ENCODE measurements at places on chromosomes 4 and X. TPM values are rescaled to one million over a fixed set of nuclear protein-coding genes. Genes with fewer than 3 reads are reported as not detected.

ATP5ME gene
- total RNA-seq, result 149 TPM

RASL11B gene
- 100.0 TPM for total RNA-seq

GRCh38 chrX:152735860-152736511, 2.4 kb downstream of the MAGEA12 start:
- no peaks in the 10 kb centered on the region for H3K4me1 ChIP-seq
- no peaks in the 10 kb centered on the region for H3K27me3 ChIP-seq
- no peak for DNase-seq
- H3K4me3 ChIP-seq, result no peak overlapping the region

- H3K27me3 ChIP-seq, result peaks cover 17% of the 10 kb centered on the region
- H3K27ac ChIP-seq, result no peak overlapping the region
- H3K36me3 ChIP-seq, result no peaks in the 10 kb centered on the region
- DNase-seq, result peak; percentile 76
Observed at GRCh38 chr4:154416190-154416547, 75.4 kb downstream of the DCHS2 start.

DNA sequence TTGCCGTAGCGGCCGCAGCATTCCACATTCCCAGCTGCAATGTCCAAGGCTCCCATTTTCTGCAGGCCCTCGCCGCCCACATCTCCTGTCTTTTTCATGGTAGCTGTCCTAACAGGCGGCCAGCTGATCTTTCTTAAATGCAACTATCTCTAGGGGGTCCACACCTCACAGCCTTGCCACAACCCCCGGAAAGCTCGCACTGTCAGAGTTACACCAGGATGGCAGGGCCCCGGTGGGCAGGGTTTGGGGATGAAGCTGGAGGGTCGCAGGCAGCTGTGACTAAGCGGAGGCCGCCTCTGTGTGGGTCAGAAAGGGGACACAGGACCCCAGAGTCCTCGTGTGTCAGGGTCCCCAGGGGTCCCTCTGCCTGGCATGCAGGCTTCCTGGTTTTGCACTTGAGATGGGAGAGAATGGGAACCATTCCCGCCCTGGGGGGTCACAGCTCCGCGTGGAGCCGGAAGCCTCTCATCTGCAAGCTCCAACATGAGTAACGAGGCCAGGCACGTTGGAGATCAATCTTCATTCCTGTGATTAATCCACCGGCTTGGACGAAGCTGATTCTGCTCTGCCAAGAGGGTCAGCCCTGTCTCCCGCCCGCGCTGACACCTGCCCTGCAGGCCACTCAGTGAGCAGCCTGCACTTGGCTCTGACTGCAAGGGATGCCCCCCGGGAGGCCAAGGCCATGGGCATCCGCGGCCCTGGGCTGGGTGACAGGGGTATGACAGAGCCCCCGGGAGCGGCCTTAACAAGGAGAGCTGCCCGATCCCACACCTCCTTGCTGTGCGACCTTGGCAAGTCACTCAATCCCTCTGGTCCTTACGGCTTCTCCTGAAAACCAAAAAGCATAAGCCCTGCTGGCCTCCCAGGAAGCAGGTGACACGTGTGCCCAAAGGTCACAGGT, 97.9 kb downstream of the ADRA2C start:
- H3K36me3 ChIP-seq, result no peaks in the 10 kb centered on the region
- no peaks in the 10 kb centered on the region for H3K27me3 ChIP-seq
- peaks cover 20% of the 10 kb centered on the region for H3K4me1 ChIP-seq
- no peak overlapping the region for H3K27ac ChIP-seq
- DNase-seq, result no peak

- peaks cover 10% of the 10 kb centered on the region for H3K4me1 ChIP-seq
- no peaks in the 10 kb centered on the region for H3K27me3 ChIP-seq
- peak; percentile 35 for DNase-seq
- H3K27ac ChIP-seq, result no peak overlapping the region
- no peak overlapping the region for H3K4me3 ChIP-seq
- H3K36me3 ChIP-seq, result no peaks in the 10 kb centered on the region
Observed at GRCh38 chr4:53497487-53498244, 93.6 kb downstream of the LNX1 start.

- no peak overlapping the region for H3K27ac ChIP-seq
- peaks cover 9% of the 10 kb centered on the region for H3K36me3 ChIP-seq
Observed at GRCh38 chr4:151599863-151600262, 160.9 kb downstream of the GATB start.

GRCh38 chrX:17566740-17567139, 170.6 kb upstream of the SCML1 start:
- H3K27me3 ChIP-seq, result no peaks in the 10 kb centered on the region
- peaks cover 4% of the 10 kb centered on the region for H3K4me1 ChIP-seq
- no peak for DNase-seq
- no peak overlapping the region for H3K27ac ChIP-seq
- H3K4me3 ChIP-seq, result no peak overlapping the region
- no peaks in the 10 kb centered on the region for H3K36me3 ChIP-seq
